ENCODE measurements at places on chromosomes 3 and 15.

DNA sequence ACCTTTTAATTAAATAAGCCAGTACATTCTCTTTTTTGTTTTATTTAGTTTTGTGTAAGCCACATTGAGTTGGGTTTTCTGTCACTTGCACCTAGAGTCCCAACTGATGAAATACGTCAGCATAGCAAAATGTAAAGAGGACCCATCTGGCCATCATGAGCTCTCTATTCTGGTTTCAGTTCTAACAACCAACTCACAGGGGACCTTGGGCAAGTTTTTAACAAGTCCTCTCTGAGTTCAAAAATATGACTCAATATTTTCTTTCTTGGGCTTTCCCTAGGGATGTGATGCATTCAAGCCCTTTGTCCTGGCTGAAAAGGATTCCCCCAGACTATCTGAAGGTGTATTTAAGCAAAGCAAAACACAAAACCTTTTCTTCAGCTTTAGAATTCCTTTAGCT is 32.9 kb downstream of the PLCH1 start:
- no peak for DNase-seq

- DNase-seq = no peak
These were observed 9.0 kb downstream of the P2RY1 start for GRCh38 chr3:152843955-152844354.

GRCh38 chr15:78265752-78266224 is 1.4 kb downstream of the DNAJA4 start:
- no peak for DNase-seq

DNA sequence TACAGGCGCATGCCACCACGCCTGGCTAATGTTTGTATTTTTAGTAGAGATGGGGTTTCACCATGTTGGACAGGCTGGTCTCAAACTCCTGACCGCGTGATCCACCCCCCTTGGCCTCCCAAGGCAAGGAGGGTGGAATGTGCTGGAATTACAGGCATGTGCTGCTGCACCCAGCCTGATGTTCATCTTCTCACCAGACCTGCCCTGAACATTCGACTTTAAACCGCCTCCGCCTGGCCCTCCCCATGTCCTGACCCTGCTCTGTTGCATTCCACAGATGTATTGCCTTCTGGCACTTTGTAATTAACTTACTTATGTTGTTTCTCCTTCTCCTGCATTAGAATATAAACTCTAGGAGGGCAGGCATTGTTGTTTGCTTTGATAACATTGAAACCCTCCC is 102.1 kb downstream of the LINGO1 start:
- DNase-seq = no peak

DNA sequence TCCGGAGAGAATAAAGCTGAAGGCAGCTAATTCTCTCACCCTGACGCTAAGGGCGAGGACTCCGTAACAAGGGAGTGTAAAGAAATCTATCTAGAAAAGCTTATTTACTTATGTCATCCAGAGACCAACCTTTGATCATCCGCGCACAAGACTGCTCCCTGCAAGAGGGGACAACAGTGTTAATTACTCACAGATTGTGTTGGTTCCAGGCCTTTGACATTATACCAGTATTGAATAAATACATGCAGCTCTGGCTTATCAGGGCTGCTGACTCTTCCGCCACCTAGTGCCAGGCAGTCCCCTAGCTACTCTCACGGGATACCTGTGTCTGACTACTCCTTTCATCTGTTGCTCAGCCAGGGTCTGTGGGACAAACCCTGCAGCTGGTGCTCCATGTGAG is 211.7 kb downstream of the DTWD1 start:
- no peak for DNase-seq

GRCh38 chr15:53580366-53580765 is 179.1 kb downstream of the WDR72 start:
- DNase-seq = no peak

GRCh38 chr3:146035366-146035765 is 125.6 kb downstream of the PLOD2 start:
- DNase-seq = no peak

DNA sequence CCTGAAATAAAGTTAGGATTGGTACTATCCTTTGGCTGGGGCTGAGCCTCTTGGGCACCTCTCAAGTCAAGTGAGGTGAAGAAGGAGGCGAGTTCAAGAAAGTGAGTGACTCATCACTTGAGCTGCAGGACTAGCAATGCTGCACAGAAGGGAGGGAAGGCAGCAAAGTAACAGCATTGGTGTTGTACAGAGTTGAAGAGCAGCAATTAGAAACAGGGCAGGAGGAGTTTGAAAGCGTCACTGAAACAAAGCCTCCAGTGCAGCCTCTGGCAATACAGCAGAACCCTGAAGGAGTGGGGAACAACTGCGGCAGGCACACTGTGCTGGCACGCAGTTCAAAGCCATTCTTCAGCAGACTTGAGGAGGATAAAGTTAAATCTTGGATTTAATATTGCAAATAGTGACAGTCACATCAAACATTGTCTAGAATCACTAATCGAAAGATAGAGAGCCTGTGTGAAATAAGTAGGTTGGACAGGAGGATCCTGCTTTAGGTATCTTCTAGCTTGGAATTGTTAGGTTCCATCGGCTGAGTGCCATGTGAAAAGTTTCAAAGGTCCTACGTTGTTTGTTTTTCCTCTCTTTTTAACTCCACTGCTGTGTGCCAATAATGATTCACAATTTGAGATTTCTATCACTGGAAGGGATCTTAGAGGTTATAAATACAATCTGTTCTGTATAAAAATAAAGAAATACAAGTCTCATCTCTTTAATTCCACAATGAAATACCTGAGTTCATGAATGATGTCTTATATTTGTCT is 479.8 kb downstream of the NAALADL2 start:
- DNase-seq = no peak

DNA sequence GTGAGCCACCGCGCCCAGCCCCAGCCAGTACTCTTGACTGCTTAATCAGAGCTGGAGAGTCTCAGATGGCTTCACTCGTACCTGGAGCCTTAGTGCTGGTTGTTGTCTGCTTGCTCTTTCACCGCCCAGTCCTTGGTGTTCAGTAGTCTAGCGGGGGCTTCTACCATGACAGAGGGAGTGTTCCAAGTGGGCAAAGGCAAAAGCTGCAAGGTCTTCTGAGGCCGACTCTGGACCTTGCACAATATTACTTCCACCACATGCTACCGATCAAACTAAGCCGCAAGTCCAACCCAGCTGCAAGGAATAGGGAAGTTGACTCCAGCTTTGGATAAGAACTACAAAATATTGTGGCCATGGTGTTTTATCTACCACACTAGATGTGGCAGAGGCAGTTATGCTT is 6.6 kb downstream of the PARL start:
- DNase-seq = peak; percentile 79

DNA sequence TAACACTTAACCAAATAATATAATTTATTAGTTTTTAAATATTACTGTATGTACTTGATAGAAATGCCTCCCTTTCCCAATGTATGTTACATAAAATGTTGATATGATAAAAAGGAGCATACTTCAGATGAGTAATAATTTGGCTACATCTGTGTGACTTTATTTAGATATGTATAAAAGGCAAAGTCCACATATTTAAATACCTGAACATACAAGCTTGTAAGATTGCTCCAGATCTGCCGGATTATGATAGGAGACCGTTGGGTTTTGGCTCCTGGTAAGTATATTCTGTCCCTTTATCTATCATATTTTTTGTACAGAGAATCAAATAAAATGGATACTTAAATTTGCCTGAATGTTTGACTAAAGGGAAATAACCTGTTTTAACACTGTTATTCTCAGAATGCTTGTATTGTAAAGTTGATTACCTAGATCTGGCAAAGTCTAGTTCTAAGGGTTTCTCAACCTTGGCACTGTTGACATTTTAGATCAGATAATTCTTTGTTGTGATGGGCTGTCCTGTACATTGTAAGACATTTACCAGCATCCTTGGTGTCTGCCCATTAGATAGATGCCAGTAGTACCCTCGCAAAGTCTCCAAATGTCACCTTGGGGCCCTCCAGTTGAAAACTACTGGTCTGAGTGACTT is 38.5 kb downstream of the LRCH3 start:
- DNase-seq = no peak

GRCh38 chr15:85412956-85413854 is 32.8 kb downstream of the AKAP13 start:
- peak; percentile 73 for DNase-seq

DNA sequence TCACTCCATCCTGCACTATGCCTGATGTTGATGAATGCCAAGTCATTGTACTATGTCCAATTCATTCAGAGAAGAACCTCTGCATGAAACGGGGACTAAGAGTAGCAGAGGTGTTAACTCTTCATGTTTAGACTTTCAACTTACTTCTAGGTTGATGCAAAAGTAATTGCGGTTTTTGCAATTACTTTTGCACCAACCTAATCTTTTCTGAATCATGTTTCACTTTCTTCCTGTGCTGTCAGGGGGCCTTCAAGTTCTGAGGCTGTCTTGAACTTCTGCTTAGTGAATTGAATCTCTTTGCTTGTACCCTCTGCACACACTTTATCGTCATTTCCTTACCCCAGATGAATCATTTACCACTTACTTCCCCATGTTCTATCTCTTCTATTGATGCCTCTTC is 636.2 kb downstream of the NAALADL2 start:
- no peak for DNase-seq

GRCh38 chr15:90991587-90992285 is 2.6 kb downstream of the PRC1 start:
- DNase-seq = no peak

GRCh38 chr15:48993380-48993779 is 29.7 kb upstream of the SHC4 start:
- no peak for DNase-seq

DNA sequence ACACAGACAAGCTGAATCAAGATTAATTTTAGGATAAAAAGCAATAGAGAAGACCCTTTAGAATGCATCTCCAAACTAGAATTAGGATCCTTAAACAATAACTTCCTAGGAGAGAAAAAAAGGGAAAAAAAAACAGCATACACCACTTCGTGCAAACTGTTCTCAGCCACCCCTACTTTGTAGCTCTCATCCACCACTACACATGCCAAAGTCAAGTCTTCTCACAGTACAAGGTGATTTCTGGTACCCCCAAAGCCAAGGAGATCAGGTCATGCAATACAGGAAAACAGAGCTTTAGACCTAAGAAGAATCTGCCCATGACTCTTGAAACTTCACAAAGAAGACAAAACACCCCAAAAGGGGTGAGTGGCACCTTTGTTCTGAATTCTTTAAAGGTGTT is 166.9 kb downstream of the SUCNR1 start:
- no peak for DNase-seq

DNA sequence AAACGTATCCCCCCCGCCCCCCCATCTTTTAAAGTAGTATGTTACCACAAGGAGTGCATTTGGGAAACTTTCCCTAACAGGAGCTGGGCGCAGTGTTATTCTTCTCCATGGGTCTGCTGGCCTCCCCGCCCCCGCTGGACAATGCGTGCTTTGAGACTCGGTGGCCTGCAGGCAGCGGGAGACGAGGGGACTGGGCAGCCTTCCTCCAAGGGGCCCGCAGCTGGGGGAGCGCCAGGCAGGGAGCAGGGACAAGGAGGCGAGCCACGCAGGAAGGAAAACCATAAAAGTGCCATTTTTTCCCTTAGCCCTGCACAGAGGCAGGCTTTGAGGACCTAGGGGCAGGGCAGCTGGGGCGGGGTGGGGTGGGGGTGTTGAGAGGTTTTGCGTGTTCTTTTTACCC is 14.1 kb downstream of the SOX2 start:
- no peak for DNase-seq

- peak; percentile 22 for DNase-seq
These were observed 1.2 kb downstream of the SETD2 start for GRCh38 chr3:47162697-47163168.

DNA sequence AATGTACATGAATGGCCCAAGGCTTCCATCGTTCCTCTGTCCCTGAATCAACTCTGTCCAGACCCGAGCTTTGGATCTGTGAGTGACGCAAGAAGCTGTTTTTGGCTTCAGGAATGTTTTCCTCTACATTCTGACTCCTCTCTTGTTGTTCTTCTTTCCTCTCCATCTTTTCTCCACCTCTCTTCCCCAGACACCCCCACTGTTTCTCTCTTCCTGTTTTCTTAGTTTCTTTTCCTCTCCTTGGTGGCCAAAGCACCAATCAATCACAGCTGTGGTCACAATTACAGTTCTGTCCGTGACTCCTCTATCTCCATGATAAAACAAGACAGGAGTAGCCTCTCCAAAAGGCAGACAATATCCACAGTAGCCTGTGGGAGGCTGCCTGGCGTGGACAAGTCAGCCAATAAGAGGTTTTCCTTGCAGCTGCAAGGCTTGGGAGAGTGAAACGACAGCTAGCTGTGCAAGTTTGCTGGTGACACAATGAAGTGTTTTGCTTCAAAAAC is 4.9 kb upstream of the TMEM212 start:
- no peak for DNase-seq

DNA sequence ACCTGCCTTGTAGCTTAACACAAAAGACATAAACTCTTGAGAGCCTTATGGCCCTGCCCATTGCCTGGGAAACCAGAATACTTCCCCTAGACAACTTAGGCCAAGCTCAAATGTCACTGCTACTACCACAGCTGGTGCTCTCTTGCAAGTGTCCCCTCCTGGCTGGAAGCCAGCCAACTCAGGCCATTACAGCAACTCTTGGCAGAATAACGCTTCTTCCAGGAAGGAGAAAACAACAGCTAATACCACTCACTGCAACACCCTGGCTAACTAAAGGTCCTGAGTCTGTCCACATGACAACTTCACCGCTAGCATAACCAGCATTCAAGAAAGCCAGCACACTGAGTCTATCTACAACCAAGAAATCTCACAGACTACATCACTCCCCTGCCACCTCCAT is 5.1 kb upstream of the B4GALT4 start:
- no peak for DNase-seq

DNA sequence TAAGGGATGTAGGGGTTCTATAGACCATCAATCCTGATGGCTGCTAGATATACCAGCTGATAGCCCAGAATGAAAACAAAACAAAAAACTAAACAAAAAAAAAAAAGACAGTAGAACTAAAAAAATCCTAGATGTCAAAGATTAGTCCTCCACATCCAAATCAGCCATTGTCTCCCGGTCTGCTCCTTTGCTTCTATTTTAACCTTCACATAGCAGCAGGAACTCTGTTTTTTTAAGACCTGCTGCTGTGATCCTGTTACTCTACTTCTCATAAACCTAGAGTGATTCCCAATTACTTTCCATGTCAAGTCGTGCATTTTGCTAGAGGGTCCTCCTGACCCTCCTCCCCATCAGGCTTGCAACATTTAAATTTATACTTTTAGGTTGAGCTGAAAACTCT is 2.5 kb downstream of the IFT122 start:
- DNase-seq = no peak
